Glutamatergic neuron (in vitro differentiated cells): ENCODE measurements at places on chromosomes 11 and 22.
A peak's percentile ranks its signal among the peaks of the same experiment; 100 is the strongest.

DNA sequence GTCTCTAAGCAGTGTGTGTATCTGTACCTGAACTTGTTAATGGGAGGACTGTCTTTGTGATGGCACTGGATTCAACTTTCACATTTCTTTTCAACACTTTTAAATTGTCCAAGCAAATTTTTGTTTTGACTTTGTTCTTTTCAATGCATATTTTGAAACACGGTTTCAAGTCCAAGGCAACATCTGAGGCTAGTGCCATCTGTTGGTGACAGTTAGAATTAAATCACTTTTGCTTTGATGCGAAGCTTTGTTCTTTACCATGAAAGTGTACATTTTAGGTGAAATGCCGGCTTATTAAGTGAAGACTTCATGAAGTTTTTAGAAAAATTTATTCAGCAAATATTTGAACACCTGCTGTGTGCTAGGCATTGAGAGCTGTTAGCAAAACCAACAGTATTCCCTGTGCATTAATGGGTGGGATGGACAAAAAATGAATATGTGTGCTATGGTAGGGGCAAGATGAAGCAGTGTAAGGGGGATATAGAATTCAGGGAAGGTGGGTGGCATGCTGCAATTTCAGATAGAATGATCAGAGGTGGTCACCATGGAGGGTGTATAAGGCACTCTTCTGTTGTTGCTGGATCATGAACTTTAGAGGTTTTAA is 70.2 kb downstream of the DDX10 start:
- DNase-seq = no peak

DNA sequence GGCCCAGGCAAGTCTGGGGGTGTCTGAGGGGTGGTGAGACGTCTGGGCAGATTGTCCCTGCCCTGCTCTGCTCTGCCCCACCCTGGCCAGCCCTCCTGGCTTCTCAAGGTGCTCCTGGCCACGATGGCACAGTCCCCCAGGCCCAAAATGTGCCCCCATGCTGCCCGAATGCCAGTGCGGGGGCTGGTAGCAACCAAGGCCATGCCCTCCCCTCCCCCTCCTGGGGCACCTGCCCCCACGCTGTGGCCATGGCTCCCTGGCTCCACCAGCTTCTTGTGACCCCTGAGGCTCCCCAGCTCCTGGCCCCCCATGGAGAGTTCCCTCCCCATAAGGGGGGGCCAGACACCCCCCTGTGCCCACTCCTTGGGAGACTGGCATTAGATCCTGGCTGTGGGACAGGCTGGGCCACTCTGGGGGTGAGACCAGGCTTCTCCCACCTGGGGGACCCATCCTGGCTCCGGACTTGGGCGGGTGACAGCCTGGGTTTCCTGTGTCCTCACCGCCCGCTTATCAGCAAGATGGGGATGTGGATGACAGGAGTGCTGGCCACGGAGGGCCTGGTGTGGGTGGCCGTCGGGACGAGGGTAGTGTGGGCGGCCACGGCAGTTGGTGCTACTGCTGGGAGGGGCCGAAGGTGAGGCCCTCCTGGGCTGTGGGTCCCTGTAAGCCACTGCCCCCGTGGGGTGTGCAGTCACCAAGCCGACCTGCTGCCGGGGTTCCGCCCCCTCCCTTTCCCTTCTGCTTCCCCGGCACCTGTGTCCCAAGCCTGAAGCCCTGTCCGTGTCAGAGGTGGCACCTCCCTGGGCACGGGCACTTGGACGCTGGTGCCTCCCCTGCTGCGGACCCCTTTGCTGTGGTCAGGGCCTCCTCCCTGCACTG is 15.9 kb upstream of the MUC6 start:
- DNase-seq = peak; percentile 23

DNA sequence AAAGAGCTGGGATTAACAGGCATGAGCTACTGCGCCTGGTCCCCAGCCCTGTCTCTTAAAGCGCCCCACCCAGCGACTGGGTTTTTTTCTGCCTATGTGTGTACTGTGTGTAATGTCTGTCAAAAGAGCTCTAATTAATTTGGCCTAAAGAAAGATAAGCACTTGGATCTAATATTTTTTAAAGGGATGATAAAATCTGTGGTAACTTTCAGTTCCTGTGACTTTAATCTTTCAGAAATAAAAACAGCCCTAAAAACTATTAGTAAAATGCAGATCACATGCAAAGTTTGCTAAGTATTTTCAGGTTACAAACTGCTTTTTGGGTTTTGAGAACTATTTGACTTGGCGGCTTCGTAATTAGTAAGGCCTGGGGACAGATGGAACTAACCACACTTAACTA is 1358.7 kb downstream of the LRRC4C start:
- no peak for DNase-seq

- DNase-seq = no peak
Measured at GRCh38 chr11:111179184-111179910, 66.2 kb upstream of the POU2AF2 start.

- DNase-seq = no peak
Measured at GRCh38 chr11:123298488-123299447, 103.7 kb upstream of the CLMP start.

GRCh38 chr22:44366372-44367300 is 53.9 kb upstream of the SHISAL1 start:
- peak; percentile 15 for DNase-seq

- DNase-seq = no peak
Measured at GRCh38 chr22:27004434-27004833, 347.0 kb downstream of the MIAT start.

GRCh38 chr22:29647954-29648737 is 44.7 kb downstream of the NF2 start:
- DNase-seq = no peak
